ENCODE measurements at places on chromosomes 11 and 22. TPM values are rescaled to one million over a fixed set of nuclear protein-coding genes. Genes with fewer than 3 reads are reported as not detected.
A peak's percentile ranks its signal among the peaks of the same experiment; 100 is the strongest.

CCDC188 gene
- total RNA-seq: not detected

GRCh38 chr11:112523031-112523430, 262.4 kb upstream of the PLET1 start:
- DNase-seq: no peak

DNA sequence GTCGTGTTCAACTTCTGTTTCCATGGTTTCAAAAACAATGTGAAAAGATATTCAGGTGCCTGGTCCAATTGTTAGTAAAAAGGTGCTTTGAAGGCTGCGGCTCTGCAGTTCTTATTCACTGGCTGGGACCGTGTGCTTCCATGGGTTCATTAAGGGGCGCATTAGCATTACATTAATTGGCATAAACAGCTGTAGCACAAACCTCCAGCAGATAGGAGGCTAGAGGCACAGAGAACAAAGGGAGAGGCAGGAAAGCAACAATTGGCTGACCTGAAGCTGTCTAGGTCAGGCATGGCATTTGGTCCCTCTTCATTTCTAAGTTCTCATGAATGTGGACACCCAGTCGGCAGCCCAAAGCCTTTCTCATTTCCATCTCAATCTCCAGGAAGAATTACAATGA, 16.6 kb downstream of the PAK1 start:
- DNase-seq: no peak

RASSF7 gene
- 7.5 TPM for total RNA-seq

- DNase-seq: no peak
Observed at GRCh38 chr11:99592266-99592665, 571.5 kb downstream of the CNTN5 start.

KIAA1671 gene
- 9.8 TPM for total RNA-seq

GRCh38 chr11:12397931-12398334, 20.6 kb downstream of the PARVA start:
- no peak for DNase-seq

DNA sequence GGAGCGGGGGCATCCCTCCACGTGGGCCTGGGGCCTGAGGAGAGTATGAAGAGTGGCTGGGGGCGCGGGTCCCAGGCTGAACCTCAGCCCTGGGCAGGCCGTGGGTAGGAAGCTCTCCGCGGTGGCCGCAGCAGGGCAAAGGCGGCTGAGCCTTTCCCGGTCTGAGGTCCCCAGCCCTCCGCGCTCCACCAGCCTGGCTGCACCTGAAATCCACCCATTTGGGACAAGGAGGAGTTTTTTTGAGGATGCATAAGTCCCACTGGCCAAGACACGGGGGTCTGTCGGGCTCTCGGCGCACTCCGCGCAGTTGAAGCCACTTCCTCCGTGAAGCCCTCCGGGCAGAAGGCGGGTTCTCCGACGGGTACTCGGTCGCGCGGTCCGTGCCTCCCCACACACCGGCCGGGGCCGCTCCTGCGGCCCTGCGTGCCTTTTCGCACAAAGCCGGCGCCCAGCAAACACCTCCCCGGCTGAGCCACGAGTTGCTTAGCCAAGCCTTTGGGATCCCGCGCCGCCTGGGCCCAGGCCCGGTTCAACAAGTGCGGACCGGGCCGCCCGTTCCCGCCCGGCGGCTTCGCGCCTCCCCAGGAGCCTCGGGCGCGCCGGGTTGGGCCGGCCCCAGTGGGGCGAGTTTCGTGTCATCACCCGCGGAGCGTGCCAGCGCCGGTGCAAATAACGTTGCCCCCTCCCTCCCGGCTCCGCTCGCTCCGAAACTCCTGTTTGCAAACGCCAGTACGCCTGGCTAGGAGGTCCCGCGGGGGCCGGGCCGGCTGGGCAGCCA, 666 bp upstream of the OVOL1 start:
- DNase-seq: no peak

- DNase-seq: no peak
Observed at GRCh38 chr11:107951155-107951554, 22.9 kb downstream of the RAB39A start.

- no peak for DNase-seq
Observed at GRCh38 chr11:1487851-1488574, 1.4 kb upstream of the MOB2 start.

GRCh38 chr11:5174934-5175333, 20.4 kb upstream of the OR52A1 start:
- no peak for DNase-seq

- peak; percentile 96 for DNase-seq
Observed at GRCh38 chr22:41468381-41469217, at the start of the genes ACO2 and PHF5A. ACO2 (plus strand) TSS chr22:41469117; CDS start chr22:41469147, 30 bp downstream. PHF5A (minus strand) TSS chr22:41468692; CDS start chr22:41468653, 39 bp downstream.

RFPL1 gene
- not detected for total RNA-seq

MPZL3 gene
- 13.1 TPM for total RNA-seq

- peak; percentile 24 for DNase-seq
Observed at GRCh38 chr11:69919659-69920344, 100.6 kb upstream of the FGF3 start.

All from breast epithelium (tissue), 4 donors.